ENCODE measurements at places on chromosomes 6 and 20.

- no peak for DNase-seq
Measured at GRCh38 chr6:6235786-6236185, 84.7 kb downstream of the F13A1 start.

GRCh38 chr6:44264154-44265006 lies 971 bp downstream of the NFKBIE start:
- no peak for DNase-seq

GRCh38 chr6:89290401-89291155 lies 24.5 kb downstream of the GABRR2 start:
- no peak for DNase-seq

DNA sequence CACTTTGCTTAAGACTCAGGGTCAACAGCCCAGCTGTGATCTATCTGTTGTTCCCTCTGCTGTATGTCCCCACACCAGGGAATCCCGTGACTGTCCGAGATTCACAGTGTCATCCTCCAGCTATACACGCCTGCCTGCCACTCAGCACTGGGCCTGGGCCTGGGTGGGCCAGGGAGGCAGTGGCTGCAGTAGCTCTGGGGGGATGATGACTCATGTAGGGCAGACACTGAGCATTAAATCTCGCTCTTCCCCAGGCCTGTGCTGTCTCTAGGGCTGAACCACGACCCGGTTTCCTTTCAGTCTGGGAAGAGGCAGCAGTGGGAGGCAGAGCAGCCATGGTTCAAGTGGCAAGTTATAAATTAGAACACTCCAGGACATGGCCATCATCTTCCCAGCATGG lies 173.9 kb downstream of the LRFN2 start:
- DNase-seq: no peak

- DNase-seq: no peak
Measured at GRCh38 chr6:170203212-170203611, 87.7 kb downstream of the DLL1 start.

DNA sequence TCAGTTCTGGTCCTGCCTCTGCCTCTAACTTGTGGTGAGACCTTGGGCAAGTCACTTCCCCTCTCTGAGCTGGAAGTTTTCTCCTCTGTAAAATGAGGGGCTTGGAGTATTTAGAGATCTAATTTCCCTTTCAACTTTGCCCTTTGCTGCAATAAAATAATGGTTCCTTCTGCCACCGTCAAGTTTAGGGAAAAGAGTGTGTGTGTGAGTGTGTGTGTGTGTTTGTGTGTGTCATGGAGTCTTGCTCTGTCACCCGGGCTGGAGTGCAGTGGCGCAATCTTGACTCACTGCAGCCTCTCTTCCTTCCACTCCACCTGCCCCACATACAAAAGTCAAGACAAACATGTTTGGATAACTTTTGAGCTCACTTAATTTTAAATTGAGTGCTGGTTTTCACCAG lies 39.2 kb upstream of the PIM1 start:
- no peak for DNase-seq

GRCh38 chr6:46098678-46099077 lies 31.1 kb upstream of the ENPP4 start:
- DNase-seq: no peak

DNA sequence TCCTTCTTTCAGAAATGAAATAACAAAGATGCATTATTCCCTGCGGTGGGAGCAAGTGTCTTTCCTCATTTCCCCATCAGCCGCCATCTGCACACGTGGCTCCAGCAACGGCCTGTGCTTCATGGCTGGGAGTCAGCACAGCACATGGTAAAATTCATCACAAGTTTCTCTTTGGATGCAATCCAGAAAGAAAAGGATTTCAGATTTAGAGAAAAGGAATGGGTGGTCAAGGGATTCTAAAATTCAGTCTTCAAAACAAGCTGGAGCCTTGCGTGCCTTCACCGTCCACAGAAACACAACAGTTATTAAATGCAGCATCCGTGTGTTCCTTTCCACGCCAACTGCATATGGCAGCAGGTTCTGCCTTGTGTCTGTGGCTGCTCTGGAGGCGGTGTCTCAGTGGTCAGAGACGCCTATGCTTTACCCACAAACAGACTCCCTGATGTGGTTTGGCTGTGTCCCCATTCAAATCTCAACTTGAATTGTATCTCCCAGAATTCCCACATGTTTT lies 107.6 kb downstream of the THBS2 start:
- DNase-seq: no peak

DNA sequence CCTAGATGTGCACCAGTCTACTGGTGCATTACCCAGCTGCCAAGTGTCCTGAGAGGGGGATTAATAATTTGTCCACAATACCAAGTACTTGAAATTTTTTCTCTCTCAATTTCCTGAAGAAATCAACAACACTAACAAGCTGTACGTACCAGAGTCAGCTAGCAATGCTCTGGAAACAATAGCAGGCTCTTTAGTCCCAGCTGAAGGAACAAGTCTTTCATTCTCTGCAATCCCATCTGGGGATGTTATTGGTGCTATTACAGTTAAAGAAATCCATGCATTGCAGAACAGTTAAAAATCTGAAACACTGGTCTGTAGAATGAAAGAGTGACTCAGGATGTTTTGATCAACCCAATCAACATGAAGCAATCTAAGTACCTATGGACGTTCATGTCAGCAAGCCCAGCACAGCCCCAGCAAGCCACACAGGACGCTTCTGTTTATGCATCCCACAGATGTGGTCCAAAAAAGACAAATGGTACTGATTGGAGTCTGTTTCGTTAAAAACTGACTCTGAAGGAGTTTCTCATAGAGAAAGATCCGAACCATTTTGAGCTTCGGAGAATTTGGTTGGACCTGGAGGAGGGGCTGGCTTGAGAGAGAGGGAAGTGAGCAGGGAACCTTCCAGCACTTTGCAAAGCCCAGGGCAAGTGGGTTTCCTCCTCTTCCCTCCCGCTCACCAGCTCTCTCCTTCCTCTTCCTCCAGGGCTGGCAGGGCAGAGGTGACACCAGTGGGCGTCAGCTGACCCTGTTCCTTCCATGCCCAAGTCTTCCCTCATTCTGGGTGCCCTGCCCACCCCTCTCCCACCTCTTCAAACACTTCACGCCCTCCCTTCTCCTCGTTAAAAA lies 11.9 kb downstream of the PRR18 start:
- no peak for DNase-seq

DNA sequence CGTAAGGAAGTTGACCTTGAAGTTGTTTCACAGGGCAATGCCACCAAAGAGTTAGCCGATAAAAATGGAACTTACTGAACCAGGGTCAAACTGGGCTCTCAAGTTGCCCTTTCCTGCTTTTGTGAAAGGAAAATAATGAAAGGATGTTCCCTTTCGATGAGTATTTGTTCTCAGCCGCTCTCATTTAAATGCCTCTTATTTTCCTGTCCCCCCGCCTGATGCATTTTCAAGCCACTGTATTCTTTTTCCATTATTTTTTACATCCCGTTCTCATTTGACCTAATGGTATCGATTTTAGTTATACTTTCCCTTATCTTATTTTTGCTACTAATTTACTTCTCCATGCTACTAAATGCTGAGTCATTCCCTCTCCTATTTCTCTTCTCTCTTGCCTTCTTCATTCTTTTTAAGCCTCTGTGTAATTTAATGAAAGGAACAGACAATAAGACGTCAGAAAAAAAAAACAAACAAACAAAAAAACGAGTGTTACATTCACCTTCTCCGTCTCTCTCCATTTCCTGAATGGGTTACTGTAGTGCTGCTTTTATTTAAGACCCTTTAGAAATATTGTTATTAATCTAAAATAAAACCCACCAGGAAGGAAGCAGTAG lies 655 bp upstream of the NDUFAF4 start:
- DNase-seq: no peak

- no peak for DNase-seq
Measured at GRCh38 chr6:159053781-159054398, 9.1 kb upstream of the TAGAP start.

- peak; percentile 57 for DNase-seq
Measured at GRCh38 chr6:138988469-138988834, 399 bp upstream of the REPS1 start.

- DNase-seq: no peak
Measured at GRCh38 chr6:20830576-20830975, 296.3 kb downstream of the CDKAL1 start.

DNA sequence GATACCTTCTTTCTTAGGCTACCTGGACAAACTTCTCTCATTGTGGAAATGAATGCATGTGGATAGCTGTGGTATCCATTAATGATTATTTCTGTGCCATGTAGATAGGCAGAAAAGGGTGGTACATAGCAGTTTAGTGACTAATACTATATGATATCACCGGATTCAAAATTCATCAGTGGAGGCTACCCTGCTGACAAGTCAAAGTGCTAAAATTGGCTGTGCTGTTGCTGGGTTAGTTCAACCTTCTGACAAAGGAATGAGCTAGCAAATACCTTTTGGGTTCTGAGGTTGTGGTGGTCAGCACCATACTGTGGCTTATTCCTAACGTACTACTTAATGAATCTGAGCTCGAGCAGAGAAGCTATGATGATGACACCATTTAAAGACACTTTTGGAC lies 109.1 kb downstream of the TFAP2B start:
- no peak for DNase-seq

DNA sequence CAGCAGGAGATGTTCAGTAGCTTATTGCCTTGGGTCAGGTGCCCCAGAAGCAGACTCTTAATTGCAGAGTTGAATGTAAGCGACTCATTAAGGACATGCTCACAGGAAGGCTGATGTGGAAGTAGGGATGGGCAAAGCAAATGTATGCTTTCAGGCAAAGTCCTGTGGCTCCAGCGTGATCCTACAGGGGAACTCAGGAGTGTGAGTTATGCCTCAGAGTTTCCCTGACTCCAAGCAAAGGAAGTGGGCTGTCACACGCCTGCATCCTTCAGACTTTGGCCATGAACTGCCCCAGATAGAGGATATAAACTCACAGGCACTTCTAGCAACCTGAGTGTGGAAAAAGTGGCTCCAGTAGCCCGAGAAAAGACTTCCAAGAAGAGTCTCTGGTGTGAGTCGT lies 64.9 kb upstream of the ZNF133 start:
- no peak for DNase-seq

- no peak for DNase-seq
Measured at GRCh38 chr6:20707870-20708269, 173.6 kb downstream of the CDKAL1 start.

DNA sequence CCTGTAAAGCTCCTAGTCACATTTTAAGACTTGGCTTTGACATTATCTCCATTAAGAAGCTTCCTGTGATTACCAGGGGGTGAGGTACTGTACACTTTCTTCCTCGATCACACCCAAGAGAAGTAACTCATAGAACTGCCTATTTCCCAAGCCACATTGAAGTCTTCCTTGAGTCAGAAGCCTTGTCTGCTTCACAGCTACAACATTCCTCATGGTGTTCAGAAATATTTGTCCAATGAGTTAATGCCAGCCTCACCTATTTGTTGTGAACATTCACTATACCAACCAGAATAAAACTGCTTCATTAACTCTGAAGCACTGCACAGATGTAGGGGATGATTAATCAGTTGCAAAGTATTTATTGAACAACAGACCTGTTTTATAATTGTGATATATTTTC lies 622.3 kb downstream of the PTPRT start:
- DNase-seq: no peak

DNA sequence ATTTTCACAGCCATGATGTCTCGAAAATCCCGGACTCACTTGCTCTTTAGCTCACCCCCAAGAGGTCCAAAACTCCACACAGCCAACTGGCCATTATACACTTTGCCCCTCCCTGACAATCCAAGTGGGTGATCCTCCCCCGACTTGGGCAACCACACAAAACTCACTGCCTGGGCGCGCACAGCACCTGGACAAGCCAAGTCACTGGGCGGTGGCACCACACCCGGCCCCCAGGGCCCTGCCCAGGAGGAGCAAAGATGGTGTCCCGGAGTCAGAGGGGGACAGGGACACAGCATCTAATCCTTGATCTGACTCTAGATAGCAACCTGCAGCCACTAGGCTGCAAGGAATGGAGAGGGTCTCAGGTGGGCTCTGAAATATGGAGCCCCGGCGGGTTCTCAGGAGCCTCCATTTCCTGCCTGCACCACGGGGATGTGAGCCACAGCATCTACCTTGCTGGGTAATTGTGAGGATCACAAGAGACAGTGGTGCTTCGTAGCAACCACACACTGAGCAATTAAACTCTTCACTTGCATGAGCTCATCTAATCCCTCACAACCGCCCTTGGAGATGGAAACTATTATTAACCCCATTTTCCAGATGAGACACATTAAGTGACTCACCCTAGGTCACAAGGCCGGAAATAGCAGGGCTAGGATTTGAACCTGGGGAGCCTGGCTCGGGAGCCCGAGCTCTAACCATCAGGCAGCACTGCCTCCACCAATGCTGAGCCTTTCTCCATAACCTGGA lies 66.6 kb downstream of the BMP7 start:
- DNase-seq: no peak

DNA sequence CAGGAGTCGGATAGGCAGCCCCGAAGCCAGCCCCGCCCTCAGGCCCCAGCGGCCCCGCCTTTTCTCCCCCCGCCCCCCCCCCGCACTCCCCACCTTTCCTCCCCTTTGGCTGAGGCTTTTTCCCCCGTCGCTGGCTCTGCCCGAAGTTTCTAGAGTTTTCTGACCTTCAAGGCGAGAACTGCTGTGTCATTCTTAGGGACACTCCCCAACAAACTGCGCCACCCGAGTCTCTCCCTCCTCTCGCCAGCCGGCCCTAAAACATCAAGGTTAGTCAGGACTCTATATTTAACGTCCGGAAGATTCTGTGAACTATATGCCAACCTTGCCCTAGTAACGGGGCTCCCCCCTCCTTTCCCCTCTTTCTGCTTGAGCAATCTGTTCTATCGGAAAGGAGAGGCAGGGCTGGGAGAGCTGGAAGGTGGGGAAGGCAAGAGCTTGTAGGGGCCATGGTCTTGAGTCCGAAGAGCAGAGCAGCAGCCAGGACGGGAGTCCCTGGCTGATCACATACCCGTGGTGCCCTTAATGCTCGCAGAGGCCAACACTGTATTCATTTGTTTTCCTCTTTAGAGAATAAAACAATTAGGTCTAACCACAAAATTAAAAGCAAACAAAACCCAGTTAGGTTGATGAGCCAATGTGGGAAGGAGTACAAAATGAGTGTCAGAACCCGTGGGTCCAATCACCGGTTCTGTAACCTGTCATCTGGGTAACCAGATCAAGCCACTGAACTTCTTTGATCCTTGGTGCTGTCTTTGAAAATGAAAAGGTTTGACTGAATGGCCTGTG lies 5.3 kb upstream of the HSPA1B start:
- peak; percentile 50 for DNase-seq

GRCh38 chr20:34634392-34634791 lies 42.5 kb downstream of the PIGU start:
- DNase-seq: no peak

GRCh38 chr6:109165392-109165974 lies 70.2 kb downstream of the CEP57L1 start:
- peak; percentile 10 for DNase-seq

DNA sequence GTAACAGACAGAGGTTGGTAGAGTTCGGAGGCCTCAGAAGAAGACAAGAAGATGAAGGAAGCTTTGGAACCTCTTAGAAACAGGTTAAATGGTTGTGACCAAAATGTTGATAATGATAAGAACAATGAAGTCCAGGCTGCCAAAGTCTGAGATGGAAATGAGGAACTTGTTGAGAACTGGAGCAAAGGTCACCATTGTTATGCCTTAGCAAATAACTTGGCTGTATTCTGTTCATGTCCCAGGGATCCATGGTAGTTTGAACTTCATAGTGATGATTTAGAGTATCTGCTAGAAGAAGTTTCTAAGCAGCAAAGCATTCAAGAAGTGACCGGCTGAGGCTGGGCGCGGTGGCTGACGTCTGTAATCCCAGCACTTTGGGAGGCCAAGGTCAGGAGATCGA lies 11.1 kb upstream of the LSM14B start:
- DNase-seq: no peak

- DNase-seq: no peak
Measured at GRCh38 chr6:10613723-10614122, 80.7 kb downstream of the C6orf52 start.

- DNase-seq: no peak
Measured at GRCh38 chr20:3251806-3252205, 12.8 kb upstream of the SLC4A11 start.

Measured in HEK293T (cell line).